Stimulated activated naive CD4-positive, alpha-beta T cell treated with Interleukin-2 at 50 U/mL for 16 hours (primary cell): ENCODE measurements at places on chromosomes 6 and 20.
A peak's percentile ranks its signal among the peaks of the same experiment; 100 is the strongest.

DNA sequence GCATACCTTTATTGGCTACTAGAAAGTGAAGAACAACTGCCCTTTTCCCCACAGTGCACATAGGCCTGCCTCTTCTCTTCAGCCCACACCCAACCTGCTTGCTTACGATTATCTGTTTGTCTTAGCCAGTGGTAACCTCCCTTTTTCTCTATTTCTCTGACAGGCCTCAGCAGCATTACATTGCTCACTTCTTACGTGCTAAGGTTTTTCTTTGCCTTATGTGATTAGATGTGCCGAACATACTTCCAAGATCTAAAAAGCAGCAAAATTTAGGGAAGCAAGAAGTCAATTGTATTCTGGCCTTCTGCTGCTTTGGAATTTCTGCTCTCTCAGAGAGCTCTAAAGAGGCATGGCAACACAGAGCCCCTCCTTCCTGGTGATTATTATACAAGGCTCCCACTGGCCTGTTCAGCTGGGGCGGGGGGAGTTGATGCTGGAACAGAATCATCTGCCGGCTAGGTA, 7.0 kb downstream of the B4GALT5 start:
- no peak for DNase-seq

DNA sequence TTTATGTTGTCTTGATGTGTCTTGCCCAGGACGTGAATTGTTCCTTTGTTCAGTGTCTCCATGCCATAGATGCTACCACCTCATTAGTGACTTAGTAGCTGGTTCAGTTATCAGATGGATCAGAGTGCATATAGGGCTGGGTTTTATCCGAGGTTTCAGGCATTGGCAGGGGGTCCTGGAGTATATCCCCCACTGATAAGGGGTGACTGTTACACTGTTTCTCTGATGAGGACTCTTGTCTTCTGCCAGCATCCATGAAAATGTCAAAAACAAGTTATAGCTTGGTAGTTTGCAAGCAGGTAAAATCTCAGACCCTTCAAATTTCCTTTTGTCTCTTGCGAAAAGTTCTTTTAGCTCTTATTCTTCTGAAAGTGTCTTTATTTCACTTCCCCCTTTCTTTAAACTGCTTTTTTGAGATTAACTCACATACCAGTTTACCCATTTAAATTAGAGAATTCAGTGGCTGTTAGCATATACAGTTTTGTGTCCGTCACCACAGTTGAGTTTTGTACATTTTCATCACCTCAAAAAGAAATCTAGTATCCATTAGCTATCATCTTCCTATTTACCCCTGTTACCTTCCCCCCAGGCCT, 109.2 kb downstream of the CDYL start:
- no peak for DNase-seq

- no peak for DNase-seq
Observed at GRCh38 chr20:20628314-20628713, 84.1 kb downstream of the RALGAPA2 start.

DNA sequence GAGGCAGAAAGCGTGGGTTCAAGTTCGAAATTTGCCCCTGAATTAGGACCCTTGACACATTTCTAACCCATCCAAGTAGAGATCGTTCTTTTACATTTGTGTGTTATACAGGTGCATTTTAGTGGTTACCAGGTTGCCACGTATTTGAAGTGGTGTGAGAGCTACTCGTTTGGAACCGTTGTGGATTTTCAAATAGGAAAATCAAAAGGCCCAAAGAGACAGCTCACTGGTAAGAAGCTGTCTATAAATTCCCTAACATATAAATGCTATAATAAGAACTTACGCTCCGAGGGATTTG, 1.6 kb upstream of the REV3L start:
- DNase-seq = no peak

GRCh38 chr20:45892049-45892825, 1.1 kb downstream of the CTSA start:
- DNase-seq = no peak

- peak; percentile 29 for DNase-seq
Observed at GRCh38 chr20:49591217-49591865, 23.4 kb upstream of the PTGIS start.

GRCh38 chr20:42046371-42047085, 428.4 kb upstream of the CHD6 start:
- DNase-seq = no peak

- DNase-seq = no peak
Observed at GRCh38 chr20:33059136-33059535, 5.4 kb downstream of the BPIFB3 start.

DNA sequence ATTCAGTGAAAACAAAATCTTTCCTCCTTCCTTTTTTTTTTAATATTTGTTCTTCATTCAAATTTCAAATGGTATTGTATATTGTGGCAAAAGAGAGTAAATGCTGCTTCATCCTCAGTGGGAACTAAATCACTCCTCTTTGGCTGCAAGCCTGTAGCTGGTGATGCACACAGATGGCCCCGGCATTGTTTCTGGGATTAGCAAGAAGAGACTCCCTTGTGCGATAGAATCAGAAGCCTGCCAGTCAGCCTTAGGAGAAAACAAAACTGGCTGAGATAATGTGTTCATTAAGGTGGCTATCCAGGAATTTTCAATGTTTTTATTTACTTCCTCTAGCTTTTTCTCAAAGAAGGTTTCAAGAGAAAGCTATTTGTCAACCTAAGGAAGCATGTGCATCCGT, 20.7 kb upstream of the ELOVL2 start:
- DNase-seq = no peak

GRCh38 chr6:4889701-4890100, 113.5 kb downstream of the CDYL start:
- DNase-seq = no peak

GRCh38 chr6:42366999-42367352, 84.8 kb downstream of the TRERF1 start:
- no peak for DNase-seq

- DNase-seq = no peak
Observed at GRCh38 chr6:163525926-163526325, 111.4 kb downstream of the QKI start.

- no peak for DNase-seq
Observed at GRCh38 chr20:33761698-33762250, 30.0 kb downstream of the ZNF341 start.

DNA sequence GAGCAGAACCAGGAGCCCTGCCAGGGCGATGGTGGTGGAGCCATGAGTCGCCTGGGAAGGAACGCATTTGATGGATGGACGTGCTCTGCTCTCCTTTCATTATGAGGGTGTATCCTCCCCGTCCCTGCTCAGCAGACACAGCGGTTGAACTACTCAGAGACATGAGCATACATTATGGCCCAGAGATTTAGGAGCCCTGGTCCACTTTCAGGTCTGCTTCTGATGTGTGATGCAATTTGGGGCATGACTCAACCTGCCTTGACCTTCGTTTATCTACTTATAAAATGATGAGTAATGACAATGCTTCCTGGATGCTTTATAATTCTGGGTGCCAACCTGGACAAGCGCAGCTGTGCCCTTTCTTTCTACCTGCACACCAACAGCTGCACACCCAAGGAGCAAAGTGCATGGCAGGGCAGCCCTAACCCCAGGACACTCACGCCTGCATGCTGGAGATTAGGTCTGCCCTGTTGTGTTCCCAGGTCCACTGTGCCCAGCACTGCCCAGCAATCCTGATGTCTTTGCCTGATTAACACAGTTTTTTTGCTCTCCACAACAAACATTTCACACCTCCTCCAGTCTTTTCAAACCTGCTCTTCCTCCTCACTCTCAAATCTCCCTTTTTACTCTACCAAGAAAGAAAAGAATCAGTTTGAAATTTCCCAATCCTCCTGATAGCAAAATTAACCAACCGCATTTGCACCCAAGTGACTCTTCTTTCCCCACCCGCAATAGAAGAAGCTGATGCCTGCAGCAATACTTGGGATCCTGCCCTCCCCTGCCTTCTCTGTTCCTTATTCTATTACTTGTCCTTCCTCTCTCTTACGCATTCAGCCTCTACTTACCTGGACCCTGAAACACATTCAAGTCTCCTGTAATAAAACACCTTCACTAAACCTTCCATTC, 81.2 kb downstream of the EZR start:
- DNase-seq = no peak

GRCh38 chr6:15420959-15421438, 175.1 kb downstream of the JARID2 start:
- DNase-seq = no peak

- no peak for DNase-seq
Observed at GRCh38 chr6:76771059-76771634, 692.1 kb downstream of the HTR1B start.

DNA sequence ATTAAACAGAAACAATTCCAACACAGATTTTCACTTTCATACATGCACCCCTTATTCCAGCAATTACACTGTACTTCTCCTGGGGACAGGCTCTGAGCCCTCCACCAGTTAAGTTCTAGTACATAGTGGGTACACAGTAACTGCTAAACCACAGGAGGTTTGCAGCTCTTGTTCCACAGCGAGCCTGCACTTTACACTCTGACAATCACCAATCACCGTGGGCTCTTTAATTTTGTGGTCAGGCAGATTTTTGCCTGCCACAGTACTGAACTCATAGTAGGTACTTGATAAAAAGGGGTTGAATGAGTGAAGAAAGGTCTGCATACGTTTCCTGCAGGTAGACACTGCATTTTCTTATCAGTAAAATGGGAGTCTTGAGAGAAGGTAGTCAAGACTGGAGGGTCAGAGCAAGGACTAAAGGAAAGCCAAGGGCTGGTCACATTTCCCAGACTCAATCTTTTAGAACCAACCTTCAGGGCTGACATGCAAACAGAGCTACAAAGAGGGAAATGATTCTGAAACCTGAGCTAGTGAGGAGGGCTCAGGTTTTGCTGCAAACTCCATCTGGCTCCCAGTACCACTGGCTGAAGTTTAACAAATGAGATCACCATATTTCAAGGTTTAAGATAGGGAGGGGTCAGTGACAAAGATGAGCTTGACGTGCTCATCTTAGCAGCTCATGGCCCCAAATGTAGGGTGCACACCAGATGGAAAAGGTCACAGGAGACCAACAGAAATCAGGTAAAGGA, 404.6 kb downstream of the BTBD9 start:
- DNase-seq = no peak

GRCh38 chr6:36836111-36837021, 2.9 kb downstream of the CPNE5 start:
- DNase-seq = no peak

DNA sequence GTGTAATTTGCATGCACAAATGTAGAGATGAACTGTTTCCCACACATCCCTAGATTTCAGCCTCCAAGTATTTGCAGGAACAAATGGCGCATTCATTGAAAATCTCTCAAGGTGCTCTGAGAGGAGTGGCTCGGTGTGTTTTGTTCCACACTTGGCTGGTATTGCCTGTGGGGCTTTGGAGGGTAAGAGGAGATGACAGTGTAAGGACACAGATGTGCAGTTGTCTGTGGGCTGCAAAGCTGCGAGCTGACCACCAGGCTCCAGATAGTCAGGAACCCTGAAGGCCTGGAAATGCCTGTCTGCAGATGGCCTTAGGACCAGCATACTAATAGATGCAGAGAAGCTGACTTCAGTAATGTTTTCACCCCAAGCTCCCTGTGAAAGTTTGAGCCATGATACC, 57.7 kb upstream of the PBOV1 start:
- no peak for DNase-seq

GRCh38 chr6:23269436-23269835, 700.1 kb downstream of the HDGFL1 start:
- no peak for DNase-seq

- DNase-seq = no peak
Observed at GRCh38 chr6:108080010-108080780, 5.7 kb upstream of the OSTM1 start.

- DNase-seq = no peak
Observed at GRCh38 chr20:3156811-3157619, 2.6 kb downstream of the FASTKD5 start.

GRCh38 chr6:85865420-85866369, 223.0 kb upstream of the SYNCRIP start:
- no peak for DNase-seq

DNA sequence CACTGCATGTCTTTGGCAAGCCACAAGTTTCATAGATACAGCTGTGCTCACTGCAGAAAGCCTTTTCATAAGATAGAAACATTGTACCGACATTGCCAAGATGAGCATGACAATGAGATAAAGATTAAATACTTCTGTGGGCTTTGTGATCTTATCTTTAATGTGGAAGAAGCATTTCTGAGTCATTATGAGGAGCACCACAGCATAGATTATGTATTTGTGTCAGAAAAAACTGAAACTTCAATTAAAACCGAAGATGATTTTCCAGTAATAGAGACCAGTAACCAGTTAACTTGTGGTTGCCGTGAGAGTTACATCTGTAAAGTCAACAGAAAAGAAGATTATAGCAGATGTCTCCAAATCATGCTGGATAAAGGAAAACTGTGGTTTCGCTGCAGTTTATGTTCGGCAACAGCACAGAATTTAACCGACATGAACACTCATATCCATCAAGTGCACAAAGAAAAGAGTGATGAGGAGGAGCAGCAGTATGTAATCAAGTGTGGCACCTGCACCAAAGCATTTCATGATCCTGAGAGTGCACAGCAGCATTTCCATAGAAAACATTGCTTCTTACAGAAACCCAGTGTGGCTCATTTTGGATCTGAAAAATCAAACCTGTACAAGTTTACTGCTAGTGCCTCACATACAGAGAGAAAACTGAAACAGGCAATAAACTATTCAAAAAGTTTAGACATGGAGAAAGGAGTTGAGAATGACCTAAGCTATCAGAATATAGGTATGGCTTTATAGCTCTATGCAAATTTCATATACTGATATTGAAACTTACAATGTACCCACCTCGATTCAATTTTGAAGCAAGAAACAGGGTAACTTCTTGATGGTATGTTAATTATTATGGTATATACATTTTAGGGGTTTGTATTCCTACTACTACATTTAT, 23.9 kb upstream of the BAG2 start:
- DNase-seq = no peak

DNA sequence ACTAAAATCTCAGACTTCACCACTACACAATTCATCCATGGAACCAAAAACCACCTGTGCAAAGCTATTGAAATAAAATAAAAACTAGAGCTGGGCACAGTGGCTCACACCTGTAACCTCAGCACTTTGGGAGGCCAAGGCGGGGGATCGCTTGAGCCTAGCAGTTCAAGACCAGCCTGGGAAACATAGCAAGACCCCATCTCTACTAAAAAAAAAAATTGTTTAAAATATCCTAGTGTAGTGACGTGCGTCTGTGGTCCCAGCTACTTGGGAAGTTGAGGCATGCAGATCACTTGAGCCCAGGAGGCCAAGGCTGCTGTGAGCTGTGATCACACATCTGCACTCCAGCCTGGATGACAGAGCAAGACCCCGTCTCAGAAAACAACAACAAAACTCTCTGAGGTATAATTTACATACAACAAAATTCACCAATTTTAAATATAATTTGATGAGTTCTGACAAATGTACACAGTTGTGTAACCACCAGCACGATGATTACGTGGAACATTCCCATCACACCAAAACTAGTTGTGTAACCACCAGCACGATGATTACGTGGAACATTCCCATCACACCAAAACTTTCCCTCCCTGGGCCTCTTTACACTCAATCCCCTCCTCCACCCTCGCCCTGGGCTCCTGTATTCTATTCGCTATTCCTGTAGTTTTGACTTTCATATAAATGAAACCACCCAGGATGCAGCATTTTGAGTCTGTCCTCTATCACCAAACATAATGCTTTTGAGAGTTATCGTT, 107.5 kb downstream of the TAF4 start:
- no peak for DNase-seq

GRCh38 chr20:40896814-40897700, 131.6 kb upstream of the TOP1 start:
- DNase-seq = no peak
